Right lung (tissue), 10 donors: ENCODE measurements at places on chromosomes 12 and 14. TPM values are rescaled to one million over a fixed set of nuclear protein-coding genes. Genes with fewer than 3 reads are reported as not detected.

The SLC10A1 gene
- 0.18 TPM for polyA plus RNA-seq

The MLF2 gene
- 203 TPM for polyA plus RNA-seq

The TPH2 gene
- 0.35 TPM for polyA plus RNA-seq

DNA sequence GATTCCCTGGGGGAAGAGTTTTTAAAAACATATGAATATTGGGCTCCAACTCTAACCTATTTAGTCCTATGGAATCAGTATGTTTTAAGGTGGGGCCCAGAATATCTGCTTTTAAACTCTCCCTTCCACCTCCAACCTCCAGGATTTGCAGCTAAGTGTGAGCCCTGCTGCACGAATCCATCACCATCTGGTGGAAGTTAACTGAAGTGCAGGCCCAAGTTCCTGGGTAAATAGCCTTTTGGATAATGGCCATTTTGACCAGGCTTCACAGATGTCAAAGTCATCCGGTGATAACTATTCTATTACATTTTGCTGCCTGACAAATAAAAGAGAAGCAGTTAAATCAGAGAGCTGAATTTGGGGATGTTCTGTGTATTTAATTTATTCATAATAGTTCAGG lies 58.1 kb upstream of the RMST start:
- no peak for DNase-seq

DNA sequence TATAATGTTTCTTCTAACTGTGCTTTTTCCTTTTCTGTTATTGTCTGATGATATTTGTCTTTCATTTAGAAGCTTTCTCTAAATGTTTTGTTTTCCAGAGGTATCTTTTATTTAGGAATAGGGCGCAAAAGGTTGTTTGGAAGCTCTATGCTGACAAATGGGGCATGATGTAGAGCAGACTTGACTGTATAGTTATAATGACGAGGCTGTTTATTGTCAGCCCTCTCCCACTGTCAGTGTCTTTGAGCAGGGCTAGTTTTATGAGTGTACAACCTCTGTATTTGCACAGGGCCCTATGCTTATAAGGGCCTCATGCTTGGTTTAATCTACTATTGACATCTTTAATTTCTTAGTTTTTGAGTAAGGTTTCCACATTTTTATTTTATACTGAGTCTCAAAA lies 158.9 kb downstream of the CCDC91 start:
- DNase-seq = no peak
